ENCODE measurements at places on chromosomes 4 and X.
A peak's percentile ranks its signal among the peaks of the same experiment; 100 is the strongest.

- no peak for DNase-seq
These were observed 237.5 kb upstream of the ATP6AP2 start for GRCh38 chrX:40343319-40343718.

GRCh38 chr4:23060776-23061175, 368.0 kb downstream of the GBA3 start:
- no peak for DNase-seq

GRCh38 chr4:3871181-3871852, 105.1 kb downstream of the ADRA2C start:
- DNase-seq = no peak

GRCh38 chr4:77905651-77906263, 43.1 kb downstream of the MRPL1 start:
- no peak for DNase-seq

DNA sequence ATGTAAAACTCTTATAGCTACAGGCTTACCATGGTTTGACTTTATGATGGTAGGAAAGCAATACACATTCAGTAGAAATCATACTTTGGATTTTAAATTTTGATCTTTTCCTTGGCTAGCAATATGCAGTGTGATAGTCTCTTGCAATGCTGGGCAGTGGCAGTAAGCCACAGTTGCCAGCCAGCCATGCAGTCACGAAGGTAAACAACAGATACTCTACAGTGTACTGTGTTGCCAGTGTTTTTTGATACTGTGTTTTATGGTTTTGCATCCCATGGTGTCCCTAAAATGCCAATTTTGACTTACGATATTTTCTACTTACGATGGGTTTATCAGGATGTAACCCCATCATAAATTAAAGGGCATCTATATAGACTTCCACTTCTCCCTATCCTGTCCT, 24.8 kb upstream of the KLF3 start:
- DNase-seq = no peak

DNA sequence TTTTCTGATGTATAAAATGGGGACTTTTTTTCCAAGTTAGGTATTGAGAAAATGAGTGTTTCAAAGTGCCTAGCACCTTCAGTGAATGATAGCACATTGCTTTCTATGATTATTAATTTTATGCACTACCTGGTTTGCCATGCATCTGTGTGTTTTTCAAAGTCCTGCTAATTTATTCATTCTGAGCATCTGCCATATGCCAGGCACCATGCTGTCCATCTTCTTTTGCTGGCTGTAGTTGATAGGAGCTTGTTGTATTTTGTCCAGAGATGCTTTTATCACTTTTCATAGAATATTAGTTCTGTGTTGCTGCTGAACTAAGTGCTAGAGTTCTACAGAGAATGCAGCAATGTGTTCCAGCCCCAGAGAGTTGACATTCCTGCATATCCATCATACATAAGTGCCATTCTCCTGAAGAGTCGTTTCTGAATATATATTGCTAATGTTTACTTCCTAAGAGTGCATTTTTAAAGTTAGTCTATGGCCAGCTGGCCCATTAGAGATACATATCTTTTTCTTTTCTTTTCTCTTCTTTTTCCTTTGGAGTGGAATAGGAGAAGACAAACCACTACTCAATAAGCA, 49.0 kb upstream of the CLNK start:
- no peak for DNase-seq

DNA sequence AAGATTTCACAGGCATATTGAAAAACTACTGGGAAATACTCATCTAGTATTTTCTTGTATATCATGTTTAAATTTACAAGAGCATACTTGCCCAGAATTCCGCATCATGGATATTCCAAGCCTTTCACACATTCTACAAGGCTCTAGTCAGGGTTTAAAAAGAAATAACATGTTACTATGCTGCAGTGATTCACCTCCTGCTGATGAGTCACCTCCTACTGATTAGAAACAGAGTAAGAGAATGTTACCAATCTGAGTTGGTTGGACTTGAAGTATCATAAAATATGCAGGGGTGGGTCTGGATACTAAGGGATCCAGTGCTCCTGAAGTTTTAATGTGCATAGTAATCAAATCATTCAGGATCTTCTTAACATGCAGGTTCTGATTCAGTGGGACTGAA, 192.0 kb upstream of the ANK2 start:
- DNase-seq = no peak

GRCh38 chrX:142483965-142484364, 278.9 kb upstream of the MAGEC2 start:
- DNase-seq = no peak

- no peak for DNase-seq
These were observed 14.1 kb upstream of the RHOXF2 start for GRCh38 chrX:120144178-120144844.

GRCh38 chrX:140765043-140765784, 55.7 kb downstream of the LINC00632 start:
- DNase-seq = no peak

DNA sequence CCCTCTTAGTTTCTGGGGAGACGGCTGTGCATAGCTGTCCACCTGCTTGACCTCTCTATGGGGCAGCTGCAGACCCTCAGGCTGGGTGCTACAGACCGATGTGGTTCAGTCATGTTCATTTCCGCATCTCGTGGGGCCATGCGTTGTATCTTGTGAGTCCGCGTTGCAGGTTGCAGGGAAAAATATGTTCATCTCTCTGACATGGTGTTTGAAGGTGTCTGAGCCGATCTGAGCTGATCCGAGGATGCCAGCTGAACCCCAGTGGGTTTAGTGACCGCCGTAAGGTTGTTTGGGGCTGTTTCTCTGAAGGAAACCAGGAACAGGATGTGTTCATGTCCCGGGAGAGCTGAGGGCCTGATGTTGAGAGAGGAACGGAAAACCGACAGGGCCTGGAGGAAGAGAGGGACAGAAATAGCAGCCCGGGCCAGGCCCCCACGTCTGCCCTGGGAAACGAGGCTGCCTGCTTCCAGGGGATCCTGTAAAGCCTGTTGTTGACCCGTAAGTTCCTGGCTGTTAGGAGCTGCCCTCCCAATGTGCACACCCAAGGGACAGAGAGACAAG, 9.8 kb upstream of the P2RY8 start:
- no peak for DNase-seq

DNA sequence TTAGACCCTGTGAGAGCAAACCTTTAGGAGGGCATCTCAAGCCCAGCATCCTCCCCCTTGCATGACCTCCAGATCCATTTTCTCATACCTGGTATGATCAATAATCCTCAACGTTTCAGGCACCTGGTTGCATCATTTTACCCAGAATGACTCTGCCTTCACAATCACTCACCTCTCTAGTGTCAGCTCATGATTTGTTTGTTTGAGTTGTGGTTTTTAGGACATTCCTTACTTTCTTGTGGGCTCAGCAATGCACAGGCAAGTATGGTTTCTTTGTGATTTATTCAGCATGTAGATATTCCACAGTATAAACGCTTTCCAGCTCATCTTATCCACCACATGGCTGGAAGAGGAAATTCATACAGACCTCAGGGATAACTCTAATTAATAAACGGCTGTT, 93.6 kb upstream of the CPEB2 start:
- no peak for DNase-seq

- no peak for DNase-seq
These were observed 126.9 kb downstream of the MFAP3L start for GRCh38 chr4:169899295-169899694.

DNA sequence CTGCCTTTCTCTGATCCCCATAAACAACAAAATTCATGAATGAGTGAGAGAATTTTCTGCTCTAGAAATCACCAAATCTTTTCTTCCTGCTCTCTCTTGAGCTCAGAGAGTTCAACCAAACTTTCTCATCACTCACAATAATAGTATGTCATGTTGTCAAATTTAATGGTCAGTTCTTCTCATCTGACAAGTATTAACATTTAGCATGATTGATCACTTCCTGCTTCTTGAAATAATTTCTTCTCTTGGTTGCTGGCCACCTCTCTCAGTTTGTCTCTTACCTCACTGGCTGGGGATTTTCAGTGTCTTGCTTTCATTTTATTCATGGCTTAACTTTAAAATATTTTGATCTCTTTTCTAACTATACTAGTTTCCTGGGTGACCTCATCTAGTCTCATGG, 25.5 kb upstream of the FGF5 start:
- no peak for DNase-seq

DNA sequence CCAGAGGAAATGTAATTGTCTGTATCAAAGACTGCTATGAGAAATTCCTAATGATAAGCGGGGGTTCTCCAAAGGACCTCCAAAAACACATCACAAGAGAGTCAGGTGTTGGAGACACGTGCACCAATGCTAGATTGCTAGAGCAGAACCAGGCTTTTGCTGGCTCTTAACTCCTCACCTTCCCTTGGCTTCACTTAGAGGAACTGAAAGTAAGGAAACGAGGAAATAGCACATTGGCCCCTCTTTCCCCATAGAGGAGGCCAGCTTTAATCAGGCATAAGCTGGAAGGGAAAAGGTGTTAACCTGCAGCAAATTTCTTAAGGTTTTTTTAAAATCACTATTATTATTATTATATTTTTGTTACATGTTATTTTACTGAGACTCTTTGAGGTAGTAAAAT, 13.6 kb downstream of the OTC start:
- DNase-seq = no peak

DNA sequence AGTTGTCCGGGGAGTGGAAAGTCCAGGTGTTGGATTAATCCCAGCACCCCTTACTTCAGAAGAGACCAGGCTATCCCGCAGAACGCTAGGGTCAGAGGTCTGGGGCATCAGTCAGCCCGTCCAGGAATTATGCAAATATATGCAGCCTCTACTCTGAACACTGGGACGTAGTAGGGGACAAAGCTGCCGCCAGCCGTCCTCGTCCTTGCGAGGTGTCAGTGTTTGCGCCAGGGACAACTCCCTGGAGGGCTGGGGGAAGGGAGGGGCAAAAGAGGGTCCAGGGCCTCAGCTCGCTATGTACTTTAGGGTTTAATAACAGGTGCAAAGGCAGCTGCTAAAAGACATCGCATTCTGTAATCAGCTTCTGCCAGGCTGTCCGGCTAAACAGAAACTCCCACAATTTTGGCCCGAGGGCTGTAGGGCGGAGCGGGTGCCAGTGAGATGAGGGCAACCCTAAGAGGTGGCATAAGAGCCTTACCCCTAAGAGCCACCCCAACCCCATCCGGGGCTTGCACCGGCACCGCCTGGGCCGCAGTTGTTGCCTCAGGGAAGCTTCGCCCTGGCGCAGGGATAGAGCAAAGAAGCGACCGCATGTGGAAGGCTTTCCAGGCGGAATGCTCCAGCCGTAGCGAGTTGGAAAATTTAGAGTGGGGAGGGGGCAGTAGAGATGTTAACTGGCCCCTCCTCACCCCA, 8.4 kb downstream of the HAND2 start:
- no peak for DNase-seq

- DNase-seq = peak; percentile 27
These were observed 42.9 kb downstream of the AFF1 start for GRCh38 chr4:86977621-86978184.

- DNase-seq = no peak
These were observed 17.2 kb downstream of the GPR174 start for GRCh38 chrX:79161655-79162054.

DNA sequence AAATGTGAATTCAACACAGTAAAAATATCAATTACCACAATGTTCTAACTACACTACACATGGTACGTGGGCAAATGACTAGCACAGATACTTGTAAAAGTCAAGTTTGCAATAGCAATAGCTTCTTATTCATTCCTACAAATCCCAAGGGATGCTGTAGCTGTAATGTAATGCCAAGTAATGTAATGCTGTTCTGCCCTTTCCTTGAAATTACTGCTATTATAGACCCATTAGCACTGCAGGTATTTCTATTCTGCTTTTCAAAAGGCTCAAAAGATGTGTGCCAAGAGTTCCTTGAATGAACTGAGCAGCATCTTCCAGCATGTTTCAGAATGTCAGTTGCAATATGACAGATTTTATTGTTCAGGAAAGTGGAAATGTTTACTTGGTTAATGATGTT, 129.9 kb upstream of the BANK1 start:
- no peak for DNase-seq

DNA sequence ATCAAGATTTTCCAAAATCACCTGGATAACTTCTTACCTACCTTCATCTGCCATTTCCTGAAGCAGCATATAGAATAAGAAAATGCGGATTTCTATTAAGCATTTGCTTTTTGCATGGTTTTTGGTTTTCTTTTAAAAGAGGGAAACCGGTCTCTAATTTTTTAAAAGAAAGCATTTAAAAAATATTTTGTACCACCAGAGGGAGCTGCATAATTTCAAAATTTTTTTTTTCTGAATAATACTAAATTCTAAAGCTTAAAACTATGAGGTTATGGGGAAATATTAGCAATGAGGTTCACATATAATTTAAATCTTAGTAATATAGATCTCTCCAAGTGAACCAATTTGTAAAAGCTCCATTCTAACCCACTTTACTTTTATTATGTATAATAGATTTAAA, 137.7 kb upstream of the TENT5D start:
- no peak for DNase-seq

DNA sequence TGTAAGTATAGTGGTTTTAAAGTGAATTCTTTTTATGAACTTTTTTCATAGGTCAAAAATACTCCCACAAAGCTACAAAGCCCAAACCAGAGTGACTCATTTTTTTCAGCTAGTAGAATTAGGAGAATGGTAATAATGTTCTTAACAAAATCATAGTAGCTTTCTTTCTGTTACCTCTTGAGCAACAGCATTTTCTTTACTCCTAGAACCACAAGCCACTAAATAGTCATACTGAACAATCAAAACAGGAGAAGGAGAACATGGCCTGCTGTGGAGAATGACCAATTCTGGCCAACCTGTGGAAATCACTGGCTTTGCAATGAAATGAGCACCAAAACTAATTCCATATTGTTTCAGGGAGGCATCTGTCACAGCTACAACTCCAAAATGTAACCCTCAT, 112.9 kb downstream of the AMMECR1 start:
- DNase-seq = no peak

DNA sequence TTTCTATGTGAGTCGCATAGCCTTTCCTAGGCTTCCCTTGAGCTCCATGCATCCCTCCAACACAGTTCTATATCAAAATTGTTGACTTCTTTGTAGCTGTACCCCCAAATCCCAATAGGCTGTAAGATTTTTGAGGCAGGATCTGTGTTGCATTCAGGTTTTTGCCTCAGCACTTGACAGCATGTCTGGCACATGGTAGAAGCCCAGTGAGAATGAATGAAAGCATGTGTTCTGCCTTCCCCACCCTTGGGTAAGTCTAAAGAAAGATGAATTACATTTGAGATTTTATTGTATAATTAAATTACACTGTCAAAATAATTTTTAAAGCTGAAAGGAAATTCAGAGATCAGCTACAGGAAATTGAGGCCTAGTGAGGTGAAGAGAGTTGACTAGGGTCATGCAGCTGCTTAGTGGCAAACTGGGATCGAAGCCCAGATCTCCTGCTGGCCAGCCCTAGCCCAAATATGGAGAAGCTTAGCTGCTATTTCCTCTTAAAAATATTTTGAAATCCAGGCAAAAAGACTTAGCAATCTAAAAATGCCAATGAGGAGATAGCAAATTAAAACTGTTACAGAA, 122.5 kb downstream of the SPATA18 start:
- no peak for DNase-seq

All from NCI-H510A (cell line).